ENCODE measurements at places on chromosomes 2 and 18. TPM values are rescaled to one million over a fixed set of nuclear protein-coding genes. Genes with fewer than 3 reads are reported as not detected.

DNA sequence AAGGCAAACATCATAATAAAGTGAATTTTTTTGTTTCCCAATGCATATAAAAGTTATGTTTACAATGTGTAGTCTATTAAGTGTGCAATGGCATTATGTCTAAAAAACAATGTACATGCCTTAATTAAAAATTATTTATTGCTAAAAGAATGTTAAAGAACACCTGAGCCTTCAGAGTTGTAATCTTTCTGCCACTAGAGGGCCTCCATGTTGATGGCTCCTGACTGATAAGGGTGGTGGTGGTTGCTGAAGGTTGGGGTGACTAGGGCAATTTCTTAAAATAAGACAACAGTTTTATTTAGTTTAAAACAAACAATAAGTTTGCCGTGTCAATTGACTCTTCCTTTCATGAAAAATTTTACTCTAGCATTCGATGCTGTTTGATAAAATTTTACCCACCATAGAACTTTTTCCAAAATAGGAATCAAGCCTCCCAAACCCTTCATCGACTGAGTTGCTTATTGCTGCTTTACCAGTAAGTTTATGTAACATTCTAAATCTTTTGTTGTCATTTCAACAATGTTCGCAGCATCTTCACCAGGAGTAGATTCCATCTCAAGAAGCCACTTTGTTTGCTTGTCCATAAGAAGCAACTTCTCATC, 32.3 kb downstream of the MAP3K2 start:
- no peaks in the 10 kb centered on the region for H3K36me3 ChIP-seq
- no peaks in the 10 kb centered on the region for H3K27me3 ChIP-seq
- peak; percentile 56 for DNase-seq
- no peak overlapping the region for H3K27ac ChIP-seq
- no peaks in the 10 kb centered on the region for H3K4me1 ChIP-seq
- H3K4me3 ChIP-seq: no peak overlapping the region

DNA sequence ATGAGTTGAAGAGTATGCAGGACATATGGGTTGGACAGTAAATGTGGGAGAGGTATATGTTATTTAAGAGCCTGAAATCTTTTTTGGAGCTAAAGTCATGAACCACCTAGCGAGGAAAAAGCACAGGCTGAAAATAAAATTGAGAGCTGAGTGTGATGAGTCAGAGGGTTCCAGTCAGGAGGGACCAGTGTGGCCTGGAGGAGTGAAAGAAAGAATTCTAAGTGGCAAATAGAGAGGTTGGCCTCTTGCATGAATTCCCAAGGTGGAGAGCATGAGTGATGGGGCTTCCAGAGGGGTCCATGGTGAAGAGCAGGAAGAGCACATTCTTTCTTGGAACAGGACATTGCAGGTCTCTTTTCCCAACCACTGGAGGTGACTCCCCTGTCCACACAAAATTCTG, 282.6 kb downstream of the TDRD15 start:
- H3K27ac ChIP-seq: no peak overlapping the region
- no peaks in the 10 kb centered on the region for H3K4me1 ChIP-seq
- no peak overlapping the region for H3K4me3 ChIP-seq
- no peaks in the 10 kb centered on the region for H3K36me3 ChIP-seq

GRCh38 chr18:59861009-59861408, 38.8 kb upstream of the PMAIP1 start:
- no peaks in the 10 kb centered on the region for H3K36me3 ChIP-seq
- no peaks in the 10 kb centered on the region for H3K27me3 ChIP-seq
- no peak overlapping the region for H3K4me3 ChIP-seq
- DNase-seq: no peak
- no peaks in the 10 kb centered on the region for H3K4me1 ChIP-seq

SCN2A gene
- total RNA-seq: not detected

DNA sequence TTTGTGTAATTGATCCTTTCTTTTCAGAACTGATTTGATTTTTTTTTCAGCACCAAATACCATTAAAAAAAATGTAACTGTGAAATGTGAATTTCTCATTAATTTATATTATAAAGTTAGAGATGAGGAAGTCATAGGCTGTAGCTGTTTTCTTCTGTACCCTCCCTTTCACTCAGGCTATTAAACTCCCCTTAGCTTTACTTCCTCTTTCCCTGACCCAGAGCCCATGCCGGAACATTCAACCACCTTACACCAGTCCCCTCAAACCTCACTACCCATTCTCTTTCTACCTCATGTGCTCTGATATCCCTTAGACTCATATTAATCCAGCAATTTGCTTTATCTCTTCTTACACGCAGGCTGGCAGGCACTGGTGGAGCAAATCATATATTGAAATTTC, 12.4 kb downstream of the GALNT5 start:
- H3K36me3 ChIP-seq: no peaks in the 10 kb centered on the region
- H3K27me3 ChIP-seq: no peaks in the 10 kb centered on the region
- H3K4me1 ChIP-seq: no peaks in the 10 kb centered on the region
- DNase-seq: no peak
- no peak overlapping the region for H3K4me3 ChIP-seq

- H3K4me1 ChIP-seq: no peaks in the 10 kb centered on the region
- no peaks in the 10 kb centered on the region for H3K36me3 ChIP-seq
- no peak overlapping the region for H3K4me3 ChIP-seq
- DNase-seq: peak; percentile 82
- no peaks in the 10 kb centered on the region for H3K27me3 ChIP-seq
Measured at GRCh38 chr2:223993634-223994232, 36.5 kb downstream of the MRPL44 start.

VWC2L gene
- total RNA-seq: not detected

SOX11 gene
- not detected for total RNA-seq

DNA sequence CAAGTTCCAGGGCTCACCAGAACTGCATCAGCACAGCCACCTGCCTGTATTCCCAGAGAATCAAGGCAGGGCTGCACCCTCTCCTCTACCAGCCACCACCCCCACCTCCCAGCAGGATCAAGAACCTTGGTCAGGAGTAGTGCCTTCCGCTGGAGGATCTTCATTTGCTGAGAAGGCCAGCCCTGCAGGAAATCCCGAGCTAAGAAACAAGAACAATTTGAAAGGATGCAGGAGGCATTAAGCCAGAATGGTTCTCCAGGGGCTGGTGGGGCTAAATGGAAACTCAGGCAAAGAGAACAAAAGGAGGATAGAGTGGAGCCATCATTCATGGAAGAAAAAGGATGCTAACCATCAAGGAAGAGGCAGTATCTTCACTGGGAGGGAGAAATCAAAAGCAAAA, 147.3 kb upstream of the SLC14A2 start:
- H3K36me3 ChIP-seq: no peaks in the 10 kb centered on the region
- H3K27me3 ChIP-seq: no peaks in the 10 kb centered on the region
- H3K4me1 ChIP-seq: no peaks in the 10 kb centered on the region
- DNase-seq: no peak
- H3K27ac ChIP-seq: no peak overlapping the region

MAP3K20 gene
- total RNA-seq: 0.39 TPM

DNA sequence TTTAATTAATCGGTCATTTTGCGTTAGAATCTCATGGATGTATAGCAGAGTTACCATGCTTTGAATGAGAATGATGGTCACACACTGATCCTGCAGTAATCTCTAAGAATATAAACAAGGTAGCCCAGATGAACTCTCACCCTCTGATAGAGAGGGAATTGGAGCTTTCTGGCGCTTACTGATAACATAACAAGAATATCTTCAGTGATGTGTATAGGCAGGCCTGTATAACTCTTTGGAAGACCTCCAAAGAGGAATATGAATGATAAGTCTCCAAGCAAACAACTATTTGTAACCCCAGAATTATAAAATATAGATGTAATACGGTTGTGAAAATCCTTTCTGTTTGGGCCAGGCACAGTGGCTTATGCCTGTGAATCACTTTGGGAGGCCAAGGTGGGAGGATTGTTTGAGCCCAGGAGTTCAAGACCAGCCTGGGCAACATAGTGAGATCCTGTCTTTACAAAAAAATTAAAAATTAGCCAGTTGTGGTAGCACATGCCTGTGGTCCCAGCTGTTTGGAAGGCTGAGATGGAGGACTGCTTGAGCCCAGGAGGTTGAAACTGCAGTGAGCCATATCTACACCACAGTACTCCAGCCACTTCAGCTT, 52.5 kb upstream of the LTBP1 start:
- no peaks in the 10 kb centered on the region for H3K27me3 ChIP-seq
- H3K4me1 ChIP-seq: no peaks in the 10 kb centered on the region
- H3K27ac ChIP-seq: no peak overlapping the region
- DNase-seq: no peak
- no peak overlapping the region for H3K4me3 ChIP-seq

EIF2B4 gene
- 34.0 TPM for total RNA-seq

APOB gene
- not detected for total RNA-seq

DNA sequence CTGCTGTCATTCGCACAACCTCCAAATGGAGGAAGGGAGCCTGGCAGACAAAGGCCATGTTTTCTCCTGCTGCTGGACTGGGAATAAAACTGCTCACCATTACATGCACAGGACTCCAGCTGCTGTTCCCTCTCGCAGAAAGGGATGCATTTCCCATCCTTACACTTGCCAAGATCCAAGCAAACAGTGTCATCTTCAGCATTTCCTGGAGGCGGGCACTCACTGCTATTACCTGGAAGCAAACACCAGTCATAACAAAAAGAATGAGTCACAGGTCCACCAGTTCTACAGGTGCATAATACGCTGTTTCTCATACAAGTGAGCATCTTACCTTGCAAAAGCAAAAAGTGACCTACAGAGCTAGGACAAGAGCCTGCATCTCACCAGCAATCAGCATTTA, 22.7 kb downstream of the IAH1 start:
- H3K27me3 ChIP-seq: no peaks in the 10 kb centered on the region
- H3K27ac ChIP-seq: no peak overlapping the region
- no peak overlapping the region for H3K4me3 ChIP-seq
- no peak for DNase-seq
- peaks cover 73% of the 10 kb centered on the region for H3K36me3 ChIP-seq

DNA sequence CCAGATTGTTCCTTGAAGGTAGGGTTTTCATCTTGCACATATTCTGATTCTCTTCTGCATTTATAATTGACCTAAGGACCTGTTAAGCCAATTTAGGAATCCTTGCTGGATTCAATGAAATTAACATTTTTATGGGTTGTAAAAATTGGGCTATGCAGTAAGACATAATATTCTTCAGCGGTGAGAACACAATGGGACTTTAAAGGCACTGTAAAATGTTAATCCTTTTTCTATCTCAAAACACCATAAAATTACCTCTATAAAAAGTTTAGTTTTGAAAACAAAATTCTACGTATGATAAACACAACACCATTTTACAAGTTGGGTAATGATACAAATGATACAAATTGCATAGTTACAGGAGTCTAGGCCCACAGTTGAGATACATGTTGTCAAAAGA, 169.2 kb upstream of the DTNA start:
- no peaks in the 10 kb centered on the region for H3K36me3 ChIP-seq
- H3K27ac ChIP-seq: no peak overlapping the region
- H3K27me3 ChIP-seq: no peaks in the 10 kb centered on the region
- H3K4me3 ChIP-seq: no peak overlapping the region
- no peaks in the 10 kb centered on the region for H3K4me1 ChIP-seq
- no peak for DNase-seq

DNA sequence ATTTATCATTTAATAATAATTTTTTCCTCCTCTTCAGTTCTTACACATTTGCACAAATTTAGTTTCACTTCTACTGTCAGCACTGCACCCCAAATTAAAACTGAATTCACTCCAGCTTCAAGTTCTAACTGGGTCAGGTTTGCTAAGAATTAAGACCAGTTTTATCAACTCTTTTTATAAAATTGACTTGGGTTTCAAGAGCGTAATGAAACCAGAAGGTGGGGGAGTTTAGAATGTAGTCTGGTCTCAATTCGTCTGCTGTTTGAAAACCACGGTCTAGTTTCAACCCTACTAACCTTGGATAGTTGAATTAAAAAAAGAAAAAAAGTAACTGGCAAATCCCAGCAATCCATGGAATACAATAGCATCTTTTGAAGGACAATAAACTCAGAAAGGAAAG, 14.3 kb upstream of the CTLA4 start:
- no peaks in the 10 kb centered on the region for H3K27me3 ChIP-seq
- DNase-seq: no peak
- H3K4me3 ChIP-seq: peak overlapping the region; percentile 39
- H3K4me1 ChIP-seq: peaks cover 9% of the 10 kb centered on the region

- H3K4me3 ChIP-seq: no peak overlapping the region
- H3K36me3 ChIP-seq: no peaks in the 10 kb centered on the region
- H3K27me3 ChIP-seq: no peaks in the 10 kb centered on the region
- peaks cover 43% of the 10 kb centered on the region for H3K4me1 ChIP-seq
Measured at GRCh38 chr2:28590496-28591301, 94.8 kb downstream of the PLB1 start.

COL3A1 gene
- total RNA-seq: not detected

DNA sequence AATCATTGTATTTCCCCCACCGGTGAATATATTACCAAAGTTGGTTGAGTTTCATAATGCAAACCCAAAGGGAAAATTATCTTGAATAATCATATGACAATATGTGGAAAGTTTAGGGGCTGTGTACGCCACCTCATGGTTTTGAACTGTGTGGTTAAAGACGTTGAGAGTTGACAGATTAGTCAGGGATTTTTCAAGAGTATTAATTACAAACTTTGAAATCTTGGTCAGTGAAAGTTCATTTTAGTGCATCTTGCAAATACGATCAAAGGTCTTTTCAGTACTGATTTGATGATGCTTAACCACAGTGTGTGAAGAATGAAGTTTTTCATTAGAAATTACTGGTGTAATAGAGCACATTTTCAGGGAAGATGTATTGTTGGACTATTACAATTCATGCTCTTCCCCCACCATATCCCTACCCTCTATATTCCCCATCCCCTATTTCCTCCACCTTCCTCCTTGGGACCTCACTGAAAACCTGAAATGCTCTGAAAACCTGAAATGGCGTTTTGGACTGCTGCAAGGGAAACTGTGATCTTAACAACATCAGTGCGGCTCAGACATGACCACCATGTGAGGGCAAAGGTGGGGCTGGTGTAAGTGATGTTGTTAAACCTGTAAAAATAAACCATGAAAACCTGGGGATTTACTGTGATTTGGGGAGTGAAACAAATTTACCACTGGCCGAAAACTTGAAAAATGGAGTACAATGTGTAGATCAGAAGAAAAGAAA, 4.5 kb upstream of the BCL2L11 start:
- H3K27ac ChIP-seq: no peak overlapping the region
- peaks cover 42% of the 10 kb centered on the region for H3K4me1 ChIP-seq
- H3K27me3 ChIP-seq: peaks cover 60% of the 10 kb centered on the region
- no peaks in the 10 kb centered on the region for H3K36me3 ChIP-seq
- DNase-seq: no peak
- H3K4me3 ChIP-seq: no peak overlapping the region

GRCh38 chr2:167404627-167405284, 516.5 kb downstream of the XIRP2 start:
- no peak for DNase-seq
- no peaks in the 10 kb centered on the region for H3K27me3 ChIP-seq
- H3K27ac ChIP-seq: no peak overlapping the region
- H3K4me1 ChIP-seq: no peaks in the 10 kb centered on the region
- H3K36me3 ChIP-seq: no peaks in the 10 kb centered on the region

GRCh38 chr2:192119536-192119935, 75.2 kb downstream of the TMEFF2 start:
- H3K27me3 ChIP-seq: no peaks in the 10 kb centered on the region
- no peak for DNase-seq
- no peaks in the 10 kb centered on the region for H3K4me1 ChIP-seq

Data from CD4-positive, alpha-beta T cell (primary cell).